AG09319 (cell line): ENCODE measurements at places on chromosomes 7 and 10.

- DNase-seq, result no peak
Observed at GRCh38 chr7:106003525-106004064, 40.5 kb downstream of the CDHR3 start.

- DNase-seq, result no peak
Observed at GRCh38 chr10:97096261-97097083, 89.3 kb downstream of the SLIT1 start.

DNA sequence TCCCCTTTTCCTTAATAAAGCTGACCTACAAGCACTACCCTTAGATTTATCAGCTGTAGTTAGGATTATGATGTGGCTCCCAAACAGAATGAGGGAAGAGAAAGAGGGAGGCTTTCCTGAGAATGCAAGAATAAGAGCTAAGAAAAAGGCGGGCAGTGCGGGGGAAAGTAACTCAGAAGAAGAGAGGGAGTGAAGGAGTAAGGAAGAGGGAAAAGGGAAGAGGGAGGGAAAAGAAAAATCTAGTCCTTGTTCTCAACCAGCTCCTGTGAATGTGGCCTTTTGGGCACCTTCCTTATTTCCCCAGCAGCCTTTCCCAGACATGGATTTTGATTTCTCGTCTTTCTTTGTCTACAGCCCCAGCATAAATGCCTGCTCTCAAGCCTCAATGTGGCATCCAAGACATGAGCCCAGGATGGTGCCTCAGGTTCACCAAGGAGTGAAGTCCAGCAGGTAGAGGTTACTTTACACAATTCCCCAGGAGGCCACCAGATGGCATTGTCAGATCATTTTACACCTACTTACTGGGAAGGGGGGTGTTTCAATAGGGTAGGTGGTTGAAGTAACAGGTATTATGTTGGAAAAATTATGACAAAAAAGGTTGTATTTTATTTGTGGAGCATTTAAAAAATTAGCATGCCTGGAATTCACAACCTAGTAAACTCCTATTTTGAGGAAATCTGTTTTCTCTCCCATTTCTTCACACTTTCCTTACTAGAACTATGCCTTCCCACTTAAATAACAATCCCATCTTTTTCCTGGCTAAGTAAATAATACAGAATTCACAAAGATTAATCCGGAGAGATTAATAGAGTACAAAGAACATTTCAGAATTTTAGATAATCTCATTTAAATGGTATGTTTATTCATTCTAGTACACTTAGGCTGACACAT lies 106.5 kb downstream of the HTR7 start:
- DNase-seq, result no peak

DNA sequence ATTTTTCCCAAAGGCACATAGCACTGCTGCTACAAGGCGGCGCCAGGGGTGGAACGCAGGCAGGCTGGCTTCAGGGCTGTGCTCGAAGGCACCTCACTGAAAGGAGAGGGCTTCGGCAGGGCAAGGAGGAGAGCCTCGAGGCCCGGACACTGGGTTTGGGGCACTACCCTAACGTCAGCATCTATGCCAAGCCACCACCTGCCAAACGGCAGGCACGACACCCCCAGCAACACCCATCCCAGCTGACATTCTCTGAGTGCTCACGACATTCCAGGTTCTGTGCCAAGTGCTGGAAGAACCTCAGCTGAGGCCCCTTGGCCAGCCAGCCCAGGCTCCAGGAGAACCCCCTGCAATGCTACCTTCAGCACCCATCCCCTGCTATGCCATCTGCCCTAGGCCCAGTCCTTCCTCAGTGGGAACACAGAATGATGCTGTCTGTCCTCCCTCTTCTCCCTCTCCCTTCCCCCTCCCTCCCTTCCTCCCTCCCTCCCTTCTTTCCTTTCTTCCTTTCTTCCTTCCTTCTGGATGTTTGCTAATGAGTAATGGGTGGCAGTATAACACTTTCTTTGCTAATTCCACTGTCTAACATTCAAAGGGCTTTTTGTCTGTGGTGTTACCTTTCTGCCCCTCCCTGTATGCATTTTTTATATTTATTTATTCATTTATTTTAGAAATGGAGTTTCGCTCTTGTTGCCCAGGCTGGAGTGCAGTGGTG lies 24.3 kb downstream of the ZCCHC24 start:
- no peak for DNase-seq

DNA sequence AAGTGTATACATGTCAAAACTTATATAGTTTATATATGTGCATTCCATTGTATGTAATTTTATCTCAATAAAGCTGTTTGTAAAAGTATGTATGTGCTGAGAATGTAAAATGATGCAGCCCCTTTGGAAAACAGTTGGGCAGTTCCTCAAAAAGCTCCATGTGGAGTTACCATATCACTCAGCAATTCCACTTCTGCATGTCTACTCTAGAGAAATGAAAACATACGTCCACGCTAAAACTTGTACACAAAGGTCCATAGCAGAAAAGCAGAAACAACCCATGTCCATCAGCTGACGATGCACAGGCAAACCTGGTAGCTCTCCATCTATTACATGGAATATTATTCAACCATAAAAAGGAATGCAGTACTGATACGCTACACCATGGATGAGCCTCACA lies 8.3 kb upstream of the RGS10 start:
- no peak for DNase-seq

DNA sequence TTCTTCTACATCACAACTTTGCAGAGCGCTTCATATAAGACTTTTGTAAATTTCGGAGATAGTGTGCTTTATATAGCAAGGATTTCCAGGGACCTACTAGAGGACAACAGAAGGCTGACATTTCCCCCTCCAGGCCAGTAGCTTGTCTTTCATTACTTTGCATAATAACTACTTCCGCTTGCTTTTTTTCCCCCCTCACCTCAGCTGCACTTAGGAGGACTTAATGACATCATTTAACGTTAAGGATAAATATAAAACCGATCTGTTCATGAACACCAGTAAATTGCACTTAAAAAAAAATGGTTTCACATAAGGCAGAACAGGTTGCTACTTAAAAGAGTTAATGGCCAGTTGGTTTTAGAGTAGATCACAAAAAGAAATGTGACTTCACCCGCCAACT lies 172.3 kb downstream of the AUTS2 start:
- DNase-seq, result no peak

DNA sequence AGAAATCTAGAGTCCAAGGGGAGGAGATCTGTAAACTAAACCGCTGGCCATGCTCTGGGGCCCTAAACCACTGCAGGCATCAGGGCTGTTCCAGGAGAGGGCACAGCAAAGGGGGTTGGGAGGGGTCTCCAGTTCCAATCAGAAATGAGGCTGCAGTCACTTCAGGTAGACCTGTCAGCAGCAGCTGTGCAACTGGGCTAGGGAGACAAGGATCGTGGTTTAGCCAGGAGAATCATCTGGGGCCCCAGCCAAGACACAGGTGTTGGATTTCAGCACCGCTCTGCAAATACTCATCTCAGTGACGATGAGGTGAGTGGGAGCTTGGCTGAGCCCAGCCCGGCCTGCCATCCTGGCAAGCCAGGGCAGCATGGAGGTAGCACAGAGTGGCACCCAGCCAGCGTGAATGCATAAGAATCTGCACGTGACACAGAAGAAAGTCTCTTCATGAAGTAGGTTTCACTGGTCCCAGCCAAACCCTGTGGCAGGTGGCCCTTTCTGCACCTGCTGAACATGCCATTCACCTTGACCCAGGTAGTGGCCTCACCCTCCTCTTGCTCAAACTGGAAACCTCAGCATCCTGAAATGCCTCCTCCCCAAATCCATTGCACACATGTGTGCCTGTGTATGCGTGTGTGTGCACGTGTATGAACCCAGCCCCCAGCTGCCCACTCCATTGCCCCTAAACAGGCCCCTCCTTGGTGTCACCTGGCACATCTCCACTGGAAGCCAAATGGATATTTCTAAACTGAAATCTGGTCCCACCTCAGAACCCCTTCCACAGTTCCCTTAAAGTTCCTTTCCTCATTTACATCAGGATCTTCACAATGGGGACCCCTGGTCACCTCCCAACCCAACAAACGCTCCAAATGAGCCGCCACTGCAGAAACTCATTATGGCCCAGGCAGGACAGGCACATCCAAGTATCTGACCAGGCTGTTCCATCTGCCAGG lies 9.6 kb downstream of the GPRIN2 start:
- no peak for DNase-seq

GRCh38 chr7:12706900-12707536 lies 19.6 kb downstream of the ARL4A start:
- no peak for DNase-seq

DNA sequence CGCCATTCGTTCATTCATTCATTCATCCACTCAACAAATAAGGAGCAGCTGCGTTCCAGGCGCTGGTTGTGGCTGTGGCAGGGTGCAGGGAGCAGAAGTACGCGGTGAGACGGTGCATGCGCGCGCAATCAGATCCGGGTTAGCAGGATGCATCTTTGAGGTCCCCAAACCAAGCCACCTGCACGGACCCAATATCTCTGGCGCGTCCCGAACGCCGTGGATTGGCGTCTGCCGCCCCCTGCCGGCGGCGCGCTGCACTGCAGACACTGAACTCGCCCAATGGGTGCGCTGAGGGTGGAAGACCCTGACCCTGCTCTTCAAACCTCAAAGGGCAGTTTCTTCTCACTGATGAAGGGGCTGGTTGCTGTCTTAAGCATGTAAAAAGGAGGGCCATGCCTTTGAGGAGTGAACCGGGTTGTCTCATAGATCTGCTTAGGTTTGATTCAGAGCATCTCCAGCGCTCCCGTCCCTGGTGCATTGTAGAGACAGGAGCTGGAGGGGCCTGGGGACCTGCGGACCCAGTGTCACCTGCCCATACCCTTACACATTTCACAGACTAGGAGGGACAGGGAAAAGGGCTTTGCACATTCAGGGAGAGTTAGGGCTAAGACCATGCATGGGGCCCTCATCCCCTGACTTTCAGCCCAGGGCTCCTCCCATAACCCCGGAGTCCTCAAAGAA lies 102.5 kb downstream of the RAMP3 start:
- no peak for DNase-seq

GRCh38 chr7:30303312-30304039 lies 19.1 kb downstream of the ZNRF2 start:
- no peak for DNase-seq

DNA sequence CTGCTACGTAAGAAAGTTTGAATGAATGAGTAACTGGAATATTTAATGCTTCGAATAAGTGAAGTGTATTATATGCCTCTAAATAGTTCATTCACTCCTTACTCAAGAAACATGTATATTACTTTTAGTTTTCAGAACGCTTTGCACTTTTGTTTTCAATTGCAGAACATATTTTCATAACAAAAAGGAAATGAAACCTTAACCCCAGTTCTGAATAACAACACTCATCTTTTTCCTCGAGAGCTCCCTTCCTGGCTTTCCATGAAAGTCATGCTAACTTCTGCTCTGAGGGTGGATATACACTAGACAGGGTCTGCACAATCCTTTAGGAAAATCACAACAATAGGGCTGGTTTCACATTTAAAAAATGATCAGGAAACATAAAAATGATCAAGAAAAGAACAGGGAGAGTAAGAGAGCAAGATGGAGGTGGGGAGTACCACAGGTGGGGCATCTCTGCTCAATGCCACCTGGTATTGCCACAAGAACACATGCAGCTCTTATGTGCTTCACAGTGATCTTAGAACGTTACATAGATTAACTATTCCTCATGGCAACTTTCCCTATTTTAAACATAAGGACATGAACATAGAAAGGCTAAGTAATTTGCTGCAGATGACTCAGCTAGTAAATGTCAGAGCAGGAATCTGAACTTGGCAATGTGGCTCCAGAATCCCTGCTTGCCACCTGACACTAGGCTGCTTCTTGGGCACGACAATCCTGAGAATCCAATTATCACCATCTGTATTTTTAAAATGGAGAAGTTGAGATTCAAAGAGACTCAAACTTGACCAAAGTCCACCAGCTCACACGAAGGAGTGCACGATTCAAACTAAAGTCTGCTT lies 219.5 kb upstream of the AOAH start:
- DNase-seq, result no peak

DNA sequence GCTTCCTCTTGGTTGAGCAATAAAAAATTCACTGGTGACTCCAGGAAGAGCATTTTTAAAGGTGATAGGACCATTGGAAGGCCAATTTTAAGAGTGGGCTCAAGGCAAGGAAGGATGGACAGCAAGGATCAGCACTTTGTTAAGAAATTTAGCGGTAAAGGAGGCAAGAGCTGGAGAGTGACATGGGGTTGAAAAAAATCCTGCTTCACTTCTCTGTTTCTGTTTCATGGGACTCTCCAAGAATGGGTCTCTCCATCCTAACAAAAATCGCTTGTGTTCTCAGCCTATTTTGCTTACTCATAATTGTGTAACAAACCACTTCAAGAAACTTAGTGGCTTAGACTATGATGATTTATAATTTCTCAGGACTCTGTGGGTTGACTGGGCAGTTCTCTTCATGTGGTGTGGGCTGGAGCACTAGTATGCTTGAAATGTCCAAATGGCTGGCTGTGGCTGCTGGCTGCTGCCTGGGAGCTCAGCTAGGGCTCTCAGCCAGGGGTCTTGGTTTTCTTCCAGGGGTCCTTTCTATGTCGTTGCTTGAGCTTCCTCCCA lies 59.8 kb upstream of the ZNRF2 start:
- DNase-seq, result no peak

- DNase-seq, result no peak
Observed at GRCh38 chr7:84612981-84613681, 418.5 kb upstream of the SEMA3A start.
